Adipocyte (in vitro differentiated cells): ENCODE measurements at places on chromosomes 12 and 14.

- DNase-seq = no peak
These were observed 1043.8 kb upstream of the FBXO33 start for GRCh38 chr14:40476005-40476404.

DNA sequence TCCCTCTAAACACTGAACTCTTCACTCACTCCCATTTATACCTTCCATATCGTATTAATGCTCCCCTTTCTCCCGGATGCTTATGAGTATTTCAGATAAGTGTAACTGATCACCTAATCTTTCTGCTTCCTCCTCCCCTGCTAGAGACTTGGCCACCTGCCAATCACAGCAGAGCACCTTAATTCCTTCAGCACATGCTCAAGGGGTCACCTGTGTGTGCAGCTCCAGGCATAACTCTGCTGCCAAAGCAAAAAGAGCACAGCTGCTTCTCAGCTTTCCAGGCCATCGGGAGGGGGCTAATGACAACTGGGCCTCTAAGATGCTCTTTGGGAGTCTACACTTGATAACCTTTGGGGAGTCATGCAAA lies 106.9 kb upstream of the DYRK2 start:
- no peak for DNase-seq

- no peak for DNase-seq
These were observed 5.2 kb downstream of the GPX2 start for GRCh38 chr14:64937171-64937820.

- peak; percentile 28 for DNase-seq
These were observed 59.0 kb upstream of the STXBP6 start for GRCh38 chr14:25108959-25109358.

- no peak for DNase-seq
These were observed 121.2 kb upstream of the SLC35F4 start for GRCh38 chr14:57987051-57987450.

DNA sequence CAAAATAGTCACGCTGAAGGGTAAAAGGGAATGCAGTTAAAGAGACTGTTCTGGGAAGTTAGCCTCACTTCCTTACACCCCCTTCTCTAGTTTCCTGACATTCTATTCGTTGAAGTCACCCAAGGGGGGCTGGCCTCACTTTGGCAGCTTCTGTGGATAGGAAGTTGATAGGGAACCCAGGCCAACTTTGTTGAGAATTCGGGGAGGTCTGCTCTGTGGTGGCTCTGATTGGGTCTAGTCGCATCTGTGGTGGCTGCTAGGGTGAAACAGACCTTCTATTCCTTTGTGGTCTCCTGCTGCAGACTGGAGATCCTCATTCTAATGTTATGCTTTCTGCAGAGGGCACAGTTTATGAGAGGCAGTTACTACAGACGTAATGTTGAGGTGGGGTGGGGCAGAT lies 28.8 kb upstream of the GZMB start:
- no peak for DNase-seq

DNA sequence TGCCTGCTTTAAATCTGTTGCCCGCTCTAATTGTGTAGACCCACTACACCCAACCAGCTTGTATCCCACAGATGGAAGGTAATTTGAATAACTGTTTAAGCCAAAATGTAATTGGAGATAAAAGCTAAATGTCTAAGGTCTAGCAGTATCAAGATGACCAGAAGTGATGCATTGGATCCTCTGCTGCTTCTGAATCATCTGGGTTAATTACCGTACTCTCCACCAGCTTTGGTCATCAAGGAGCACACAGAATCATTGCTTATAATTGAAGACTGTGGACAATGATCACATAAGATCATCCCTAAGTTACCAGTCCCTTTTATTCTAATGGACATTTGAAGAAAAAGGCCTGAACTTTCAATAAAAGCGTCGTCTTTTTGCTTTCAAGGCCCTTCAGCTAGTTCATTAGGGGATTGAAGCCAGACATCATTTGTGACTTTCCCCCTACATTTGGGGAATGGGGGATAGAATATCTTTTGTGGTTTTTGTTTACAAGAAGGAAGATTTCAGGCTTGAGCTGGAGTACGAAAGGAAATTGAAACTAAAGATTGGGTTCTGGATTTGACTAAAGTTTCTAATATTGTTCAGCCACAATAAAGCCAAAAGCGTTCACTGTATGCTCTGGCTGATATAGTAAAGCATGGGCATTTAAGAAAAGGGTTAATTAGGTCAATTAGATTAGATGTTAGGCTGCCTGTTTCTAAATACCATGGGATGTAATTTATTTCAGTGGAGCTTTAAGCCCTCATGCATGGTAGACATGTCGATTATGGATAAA lies 123.2 kb downstream of the CHST11 start:
- no peak for DNase-seq

DNA sequence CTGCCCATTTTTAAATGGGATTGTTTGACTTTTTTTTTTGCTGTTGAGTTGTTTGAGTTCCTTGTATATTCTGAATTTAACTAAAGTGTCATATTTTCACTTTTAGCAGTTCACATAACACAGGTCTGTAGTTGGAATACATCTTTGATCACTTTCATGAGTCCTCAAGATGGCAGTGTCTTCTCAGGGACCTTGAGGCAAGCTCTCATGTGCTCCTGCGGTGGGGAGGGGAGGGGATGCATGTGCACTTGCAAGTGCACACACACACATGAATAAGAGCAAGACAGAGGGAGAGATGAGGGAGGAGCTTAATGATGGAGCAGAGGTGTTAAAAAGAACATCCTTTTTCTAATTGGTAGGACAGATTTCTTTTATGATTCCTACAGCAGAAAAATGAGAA lies 291.4 kb upstream of the OR4E1 start:
- DNase-seq = no peak

DNA sequence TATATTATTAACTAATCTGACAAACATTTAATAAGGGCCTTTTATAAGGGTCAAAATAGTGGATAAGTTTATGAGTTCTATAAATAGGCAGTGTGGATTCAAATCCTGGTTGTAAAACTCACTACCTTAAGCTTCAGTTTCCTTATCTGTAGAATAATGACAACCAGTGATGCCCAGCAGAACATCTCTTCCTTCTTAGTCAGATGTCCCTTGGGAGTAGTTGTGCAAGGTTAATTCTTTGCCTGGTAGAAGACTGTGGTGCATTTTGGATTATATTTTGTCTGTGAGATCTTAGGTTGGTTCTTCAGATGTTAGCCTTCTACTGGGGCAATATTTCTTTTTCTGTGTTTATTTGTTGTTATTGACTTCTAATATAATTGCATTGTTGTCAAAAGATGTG lies 59.5 kb downstream of the ARID2 start:
- peak; percentile 80 for DNase-seq

DNA sequence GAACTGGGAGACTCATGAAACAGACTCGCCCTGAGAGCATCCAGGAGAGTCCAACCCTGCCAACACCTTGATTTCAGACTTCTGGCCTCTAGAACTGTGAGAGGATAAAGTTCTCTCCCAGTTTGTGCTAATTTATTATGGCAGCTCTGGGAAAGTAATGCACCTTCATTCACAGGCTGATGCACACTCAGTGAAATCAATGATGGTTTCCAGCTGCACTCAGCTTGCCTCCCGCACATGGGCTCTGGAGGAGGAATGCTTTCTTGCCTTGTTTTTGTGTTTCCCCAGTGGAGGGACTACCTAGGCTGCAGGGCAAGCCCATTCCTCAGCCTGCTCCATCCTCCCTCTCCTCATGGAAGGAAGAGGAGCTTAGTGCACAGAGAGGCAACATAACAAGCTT lies 45.7 kb downstream of the TMEM132C start:
- DNase-seq = no peak
